ENCODE measurements at places on chromosomes 5 and 9.

- no peak for DNase-seq
Measured at GRCh38 chr9:134055981-134056461, 11.8 kb downstream of the BRD3 start.

- DNase-seq: peak; percentile 58
Measured at GRCh38 chr5:16618138-16618897, 1.5 kb upstream of the RETREG1 start.

DNA sequence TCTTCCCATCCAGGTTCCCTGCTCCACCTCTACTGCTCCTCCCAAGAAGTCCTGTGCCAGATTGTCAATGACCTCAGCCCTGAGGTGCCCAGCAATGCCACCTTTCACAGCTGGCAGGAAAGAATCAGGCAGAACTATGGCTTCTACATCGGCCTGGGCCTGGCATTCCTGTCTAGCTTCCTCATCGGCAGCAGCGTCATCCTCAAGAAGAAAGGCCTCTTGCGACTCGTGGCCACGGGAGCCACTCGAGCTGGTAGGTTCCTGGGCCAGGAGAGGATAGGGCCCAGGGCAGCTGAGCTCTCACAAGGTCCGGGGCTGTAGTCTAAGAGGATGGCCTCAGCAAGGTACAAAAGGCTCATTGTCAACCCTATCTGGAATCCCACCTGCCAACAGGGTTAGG is 3.1 kb downstream of the NIPAL4 start:
- DNase-seq: no peak

DNA sequence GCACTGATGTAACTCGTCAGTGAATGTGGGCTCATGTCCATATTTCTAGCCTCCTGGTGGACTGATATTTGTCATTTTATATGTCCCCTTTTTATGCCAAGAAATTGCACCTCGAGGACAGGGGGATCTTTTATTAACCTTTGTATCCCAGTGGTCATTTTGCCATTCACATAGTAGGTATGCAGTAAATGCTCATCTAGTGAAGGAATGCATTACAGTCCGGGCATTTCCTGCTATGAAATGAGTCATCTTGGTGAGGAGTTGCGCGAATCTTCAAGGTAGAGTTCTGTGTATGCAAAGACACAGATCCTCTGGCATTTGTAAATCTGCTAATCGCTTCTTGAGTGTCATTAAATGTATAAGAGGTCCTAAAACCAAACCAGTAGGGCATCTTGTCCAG is 755.5 kb upstream of the ADAMTS16 start:
- no peak for DNase-seq

DNA sequence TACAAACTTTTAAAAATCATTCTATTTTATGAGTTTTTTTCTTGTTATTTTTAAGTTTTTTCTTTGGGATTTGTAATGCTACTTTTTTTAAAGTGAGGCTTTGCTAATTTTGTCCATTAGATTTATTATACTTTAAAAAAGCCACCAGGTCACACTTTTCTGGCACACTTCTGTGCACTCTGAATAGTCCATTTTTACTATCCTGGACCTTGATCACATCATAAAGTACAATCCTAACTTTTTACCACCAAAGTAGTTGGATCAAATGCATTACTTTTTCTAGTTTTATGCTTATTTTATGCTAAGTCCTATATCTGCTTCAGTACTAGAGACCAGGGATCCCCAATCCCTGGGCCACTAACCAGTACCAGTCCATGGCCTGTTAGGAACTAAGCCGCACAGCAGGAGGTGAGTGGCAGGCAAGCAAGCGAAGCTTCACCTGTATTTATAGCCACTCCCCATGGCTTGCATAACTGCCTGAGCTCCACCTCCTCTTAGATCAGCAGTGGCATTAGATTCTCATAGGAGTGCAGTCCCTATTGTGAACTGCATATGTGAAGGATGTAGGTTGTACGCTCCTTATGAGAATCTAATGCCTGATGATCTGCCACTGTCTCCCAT is 16.0 kb downstream of the FRRS1L start:
- no peak for DNase-seq

DNA sequence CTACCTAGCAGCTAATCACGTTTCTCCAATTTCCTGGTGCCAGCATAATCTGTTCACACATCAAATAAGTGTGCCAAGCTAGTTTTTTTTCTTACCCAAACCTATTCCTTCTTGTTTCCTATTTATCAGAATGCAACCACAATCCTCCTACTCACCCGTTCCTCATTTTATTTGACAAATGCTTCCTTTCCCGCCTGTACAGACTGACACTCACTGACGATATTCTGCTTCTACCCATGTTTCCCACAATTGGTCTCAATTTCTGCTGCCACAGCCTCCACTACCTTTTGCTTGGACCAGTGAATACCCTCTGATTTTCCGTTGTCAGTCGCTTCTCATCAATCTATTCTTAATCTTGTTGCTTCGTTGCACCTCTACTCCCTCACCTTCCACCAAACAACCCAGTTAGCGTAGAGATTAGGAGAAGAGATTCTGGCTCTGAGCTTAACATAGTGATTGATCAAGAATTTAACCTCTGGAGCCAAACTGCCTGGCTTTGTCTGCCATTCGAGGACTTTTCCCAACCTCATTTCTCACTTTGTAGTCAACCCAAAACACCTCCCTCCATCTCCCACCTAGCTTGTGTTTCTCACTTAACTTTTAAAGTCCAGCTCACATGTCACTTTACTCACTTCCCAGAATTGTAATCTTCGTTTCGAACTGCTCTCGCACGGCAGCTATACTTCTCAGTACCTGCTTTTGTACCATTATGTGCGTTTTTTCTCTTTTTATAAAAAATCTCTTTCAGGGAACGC is 729 bp upstream of the TMEM38B start:
- DNase-seq: no peak

DNA sequence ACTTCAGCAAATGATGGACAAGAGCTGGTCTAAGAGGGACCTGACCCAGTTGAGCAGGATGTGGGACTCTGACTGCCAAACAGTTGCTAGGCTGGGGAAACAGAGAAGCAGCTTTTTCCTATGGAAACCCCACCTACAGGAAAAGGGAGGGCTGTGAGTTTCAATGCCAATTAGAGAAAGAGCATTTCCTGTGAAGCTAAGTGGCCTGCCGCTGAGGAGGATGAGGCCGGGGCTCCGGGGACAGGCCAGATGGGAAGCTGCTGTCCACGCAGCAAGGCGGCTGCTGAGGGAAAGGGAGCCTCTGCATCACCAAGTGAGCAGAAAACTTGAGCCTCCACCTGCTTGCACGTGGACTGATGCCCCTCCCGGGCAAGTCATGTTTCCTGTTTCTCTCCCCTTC is at the start of gene PCDH12:
Gene PCDH12, minus strand, starts transcription at position 90 of the 400 bp plus-strand sequence. CDS start 351 bp downstream, outside the sequence.
- DNase-seq: peak; percentile 70

GRCh38 chr5:17216974-17217492 is 398 bp upstream of the BASP1 start:
- DNase-seq: no peak

DNA sequence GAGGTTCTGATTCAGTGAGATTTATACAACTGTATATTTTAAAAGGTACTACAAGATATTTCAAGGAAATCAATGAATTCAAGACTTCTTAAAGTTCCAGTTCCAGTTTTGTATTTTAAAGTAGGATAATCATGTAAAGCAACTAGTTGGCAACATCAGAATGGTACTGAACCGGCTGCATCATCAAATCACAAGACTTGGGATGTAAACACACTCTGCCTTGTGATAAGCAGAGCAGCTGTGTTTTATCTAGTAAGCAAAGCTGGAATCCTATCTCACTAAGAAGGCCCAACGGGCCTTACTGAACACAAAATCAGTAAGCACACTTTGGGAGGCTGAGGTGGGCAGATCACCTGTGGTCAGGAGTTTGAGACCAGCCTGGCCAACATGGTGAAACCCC is 327.2 kb upstream of the NREP start:
- DNase-seq: no peak

GRCh38 chr5:27434335-27434734 is 395.9 kb upstream of the CDH9 start:
- no peak for DNase-seq

DNA sequence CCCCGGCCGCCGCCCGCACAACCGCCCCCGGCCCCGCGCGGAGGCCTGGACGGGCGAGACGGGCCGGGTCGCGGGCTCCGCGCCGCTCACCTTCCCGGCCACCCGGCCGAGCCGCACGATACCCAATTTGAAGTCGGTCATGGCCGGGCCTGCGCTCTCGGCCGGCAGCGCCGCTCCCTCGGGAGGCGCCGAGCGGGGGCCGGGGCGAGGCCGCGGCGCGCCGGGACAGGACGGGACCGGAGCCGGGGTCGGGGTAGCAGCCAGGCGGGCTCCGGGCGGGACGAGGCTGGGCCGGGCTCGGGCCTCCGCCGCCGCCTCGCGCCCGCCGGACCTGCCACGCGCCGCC is 216 bp downstream of the ZMYND19 start:
- no peak for DNase-seq

GRCh38 chr5:111411301-111411700 is 101.0 kb downstream of the STARD4 start:
- no peak for DNase-seq

DNA sequence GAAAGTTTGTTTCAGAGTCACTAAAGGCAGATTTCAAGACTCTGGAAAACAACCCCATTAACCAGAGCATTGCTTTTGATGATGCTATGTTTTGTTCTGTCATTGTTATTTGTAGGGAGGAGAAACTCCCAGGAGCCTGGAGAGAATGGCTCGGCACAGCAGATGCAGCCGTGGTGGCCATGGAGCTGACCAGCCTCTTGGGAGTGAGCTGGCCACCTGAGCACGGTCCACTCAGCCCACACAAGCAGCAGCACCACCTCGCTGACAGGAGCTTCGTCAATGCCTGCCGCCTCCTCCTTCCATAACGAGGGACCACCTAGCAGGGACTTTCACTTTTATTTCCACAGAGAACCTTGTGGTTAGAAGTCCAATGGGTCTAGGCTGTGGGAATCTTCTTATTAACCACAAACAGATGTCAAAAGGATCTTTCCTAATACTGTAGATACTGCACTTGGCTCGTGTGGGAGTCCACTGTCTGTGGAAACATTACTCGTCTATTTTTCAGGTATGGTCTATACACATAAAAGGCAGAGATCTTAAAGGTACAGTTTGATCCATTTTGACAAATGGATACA is 21.0 kb upstream of the SMIM32 start:
- DNase-seq: no peak

DNA sequence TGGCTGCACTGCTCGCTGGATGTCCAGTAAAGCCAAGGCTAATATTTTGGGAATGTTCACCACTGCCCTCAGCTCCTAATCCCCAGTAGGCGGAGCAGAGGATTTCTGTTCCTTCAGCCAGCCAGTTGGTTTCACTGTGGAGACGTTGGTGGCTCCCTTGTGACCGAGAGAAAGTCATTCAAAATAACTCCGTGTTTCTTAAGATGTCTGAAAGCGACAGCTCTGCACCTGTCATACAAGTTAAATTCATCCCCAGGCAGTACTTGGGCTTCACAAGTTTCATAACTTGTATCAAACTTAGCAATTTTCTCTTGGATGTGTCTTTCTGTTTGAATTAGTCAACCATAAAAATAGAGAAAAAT is 382 bp upstream of the CDKN2B start:
- no peak for DNase-seq

GRCh38 chr5:78604689-78605285 is 43.8 kb downstream of the LHFPL2 start:
- no peak for DNase-seq

- DNase-seq: no peak
Measured at GRCh38 chr5:113062869-113063508, 86.4 kb downstream of the DCP2 start.

GRCh38 chr5:17037751-17038150 is 101.7 kb upstream of the MYO10 start:
- DNase-seq: no peak

- no peak for DNase-seq
Measured at GRCh38 chr5:145324101-145324500, 511.0 kb downstream of the PRELID2 start.

DNA sequence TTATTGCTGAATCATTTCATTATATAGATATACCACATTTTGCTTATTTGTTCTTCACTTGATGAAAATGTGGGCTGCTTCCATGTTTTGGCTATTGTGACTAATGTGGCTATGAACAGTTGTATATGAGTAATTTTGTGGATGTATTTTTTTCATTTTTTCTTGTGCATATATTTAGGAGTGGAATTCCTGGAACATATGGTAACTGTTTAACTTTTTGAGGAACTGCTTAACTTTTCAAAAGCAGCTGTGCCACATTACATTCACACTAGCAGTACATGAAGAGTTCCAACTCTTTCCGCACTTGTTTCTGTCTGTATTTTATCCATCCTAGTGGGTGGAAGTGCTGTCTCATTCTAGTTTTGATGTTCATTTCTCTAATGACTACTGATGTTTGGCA is 67.8 kb downstream of the JAK2 start:
- no peak for DNase-seq

DNA sequence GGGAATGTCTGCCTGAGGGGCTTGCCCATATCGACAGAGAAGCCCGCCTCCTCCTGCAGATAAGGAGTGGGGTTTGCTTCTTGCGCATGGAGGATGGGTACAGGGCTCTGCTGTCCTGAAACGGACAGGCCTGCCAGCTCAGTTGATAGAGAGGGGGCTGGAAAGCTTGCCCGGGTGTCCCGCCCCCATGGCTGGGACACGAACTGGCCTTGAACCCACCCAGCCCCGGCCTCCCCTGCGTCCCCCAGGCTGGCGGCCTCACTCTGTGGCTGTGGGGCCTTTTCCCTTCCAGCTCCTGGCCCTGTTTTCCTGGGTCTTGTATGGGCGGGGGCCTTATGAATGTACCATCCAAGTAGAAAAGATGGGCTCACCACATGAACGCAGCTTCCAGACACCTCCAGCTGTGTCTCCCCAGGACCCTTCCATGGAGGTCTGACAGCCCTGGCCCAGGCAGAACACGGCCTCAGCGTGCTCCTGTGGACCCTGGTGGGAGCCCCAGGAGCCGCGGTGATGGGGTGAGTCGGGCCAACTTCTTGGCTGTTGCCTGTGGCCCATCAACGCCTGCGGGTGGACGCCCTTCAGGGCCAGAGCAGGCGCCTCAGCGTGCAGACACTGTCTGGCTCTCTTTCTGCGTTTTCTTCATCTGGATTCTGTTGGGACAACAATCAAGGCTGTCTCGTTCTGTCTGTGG is 15.9 kb upstream of the SLC2A6 start:
- DNase-seq: no peak

- DNase-seq: no peak
Measured at GRCh38 chr5:137638841-137639240, 97.0 kb downstream of the KLHL3 start.

- no peak for DNase-seq
Measured at GRCh38 chr5:154783774-154784460, 28.7 kb downstream of the LARP1 start.

DNA sequence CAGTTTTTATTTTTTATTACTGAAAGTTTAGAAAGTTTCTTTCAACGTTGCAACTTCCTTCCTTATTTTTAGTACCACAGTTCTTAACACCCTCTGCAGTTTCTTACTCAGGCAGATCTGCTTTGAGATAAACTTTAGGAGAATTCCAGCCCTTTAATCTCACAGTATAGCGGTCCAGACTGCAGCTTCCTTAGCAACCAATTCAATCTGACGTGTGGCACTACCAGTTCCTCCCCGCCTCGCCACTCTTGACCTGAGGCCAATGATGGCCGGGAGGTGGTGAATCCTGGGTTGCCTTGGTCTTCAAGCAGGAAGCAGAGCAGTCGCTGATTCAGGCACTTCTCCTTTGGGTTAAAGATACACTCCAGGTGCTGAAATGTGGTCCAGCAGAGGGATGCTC is 334.3 kb upstream of the TRPC7 start:
- no peak for DNase-seq

- DNase-seq: no peak
Measured at GRCh38 chr9:70479880-70480291, 65.4 kb upstream of the KLF9 start.
